ENCODE measurements at places on chromosomes 13 and 19.
A peak's percentile ranks its signal among the peaks of the same experiment; 100 is the strongest.

DNA sequence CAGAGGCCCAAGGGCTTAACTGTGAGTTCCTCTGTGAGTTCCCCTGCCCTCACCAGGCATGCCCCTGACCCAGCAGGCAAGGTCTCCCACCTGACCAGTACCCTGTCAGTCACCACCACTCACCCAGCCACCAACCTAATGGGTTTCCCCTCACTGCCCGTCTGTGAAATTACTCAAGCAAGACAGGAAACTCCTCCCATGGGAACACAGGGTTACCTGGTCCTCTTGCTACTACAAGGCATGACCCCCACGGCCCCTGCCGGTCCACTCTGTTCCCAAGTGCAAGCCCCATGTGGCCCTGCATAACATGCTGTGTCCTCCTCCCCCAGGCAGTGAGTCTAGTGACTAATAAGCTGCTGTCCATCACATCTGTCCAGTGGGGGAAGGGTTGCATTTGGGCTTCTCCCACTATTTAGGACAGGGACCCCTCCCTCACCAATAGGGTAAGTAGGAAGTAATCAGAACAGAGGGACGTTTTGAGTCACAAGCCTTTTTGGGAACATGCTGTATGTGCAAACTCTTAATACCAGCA, 8.0 kb upstream of the DHRS12 start:
- DNase-seq, result no peak

- DNase-seq, result no peak
Observed at GRCh38 chr19:12224676-12225075, 61.8 kb downstream of the ZNF136 start.

DNA sequence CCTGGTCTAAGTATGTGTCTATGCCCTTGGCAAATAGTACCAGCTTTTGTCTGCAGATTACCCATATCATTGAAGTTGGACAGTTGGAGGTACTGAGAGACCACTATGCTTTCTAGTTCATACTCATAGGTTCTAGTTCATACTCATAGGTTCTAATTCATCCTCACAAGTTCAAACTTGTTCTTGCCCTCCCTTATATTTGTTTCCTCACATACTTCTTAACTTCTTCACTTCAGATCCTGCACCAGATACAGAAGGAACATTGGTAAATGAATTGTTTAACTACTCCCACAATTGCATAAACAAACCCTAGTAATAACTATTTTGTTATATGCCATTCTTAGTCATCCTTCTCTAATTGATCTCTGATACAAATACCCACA, 172.2 kb downstream of the SLITRK1 start:
- DNase-seq, result no peak

DNA sequence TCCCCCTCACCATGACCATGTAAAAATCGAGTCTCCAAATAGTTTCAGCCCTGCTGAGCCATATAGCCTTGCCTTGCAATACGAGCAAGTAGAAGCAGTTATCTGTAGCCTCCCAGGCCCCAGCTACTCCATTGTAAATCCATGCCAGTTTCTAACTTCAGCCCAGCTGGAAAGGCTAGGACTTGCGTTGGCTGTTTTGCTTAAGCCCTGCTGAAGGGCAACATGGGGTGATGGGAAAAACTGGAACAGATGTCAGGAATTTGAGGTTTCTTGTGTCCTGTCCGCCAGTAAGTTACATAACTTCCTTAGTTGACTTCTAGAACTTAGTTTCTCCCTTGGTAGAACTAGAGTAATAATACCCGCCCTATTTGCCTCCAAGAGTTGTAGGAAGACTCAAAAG, 216.0 kb upstream of the SERP2 start:
- no peak for DNase-seq

GRCh38 chr13:40536443-40537113, 129.9 kb downstream of the FOXO1 start:
- DNase-seq, result peak; percentile 74

DNA sequence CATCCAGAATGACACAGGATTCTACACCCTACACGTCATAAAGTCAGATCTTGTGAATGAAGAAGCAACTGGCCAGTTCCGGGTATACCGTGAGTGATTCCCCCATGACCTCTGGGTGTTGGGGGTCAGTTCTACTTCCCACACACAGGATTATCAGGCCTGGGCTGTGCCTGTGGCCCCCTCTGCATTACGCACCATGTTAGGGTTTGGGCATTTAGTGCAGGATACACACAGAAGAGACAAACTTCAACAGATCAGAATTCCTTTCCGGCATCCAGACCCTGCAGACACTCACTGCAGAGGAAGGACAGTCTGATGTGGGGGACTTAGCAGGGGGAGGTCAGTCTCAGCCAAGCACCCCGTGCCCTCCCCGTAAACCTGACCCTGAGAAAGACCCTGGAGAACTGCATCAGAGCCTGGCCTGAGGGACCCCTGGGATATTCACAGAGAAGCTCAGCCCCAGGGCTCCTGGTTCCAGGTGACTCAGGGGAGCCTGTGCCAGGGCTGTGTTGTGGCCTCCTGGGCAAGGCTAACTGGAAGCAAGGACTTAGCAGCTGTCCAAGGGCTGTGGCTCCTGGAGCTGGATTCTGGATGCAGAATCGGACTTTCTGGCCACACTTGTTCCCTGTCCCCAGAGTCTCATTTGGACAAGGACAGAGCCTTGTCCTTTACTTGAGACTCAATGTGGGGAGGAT, 1.7 kb downstream of the CEACAM5 start:
- DNase-seq, result no peak

GRCh38 chr13:41916173-41916954, 44.5 kb downstream of the VWA8 start:
- no peak for DNase-seq

DNA sequence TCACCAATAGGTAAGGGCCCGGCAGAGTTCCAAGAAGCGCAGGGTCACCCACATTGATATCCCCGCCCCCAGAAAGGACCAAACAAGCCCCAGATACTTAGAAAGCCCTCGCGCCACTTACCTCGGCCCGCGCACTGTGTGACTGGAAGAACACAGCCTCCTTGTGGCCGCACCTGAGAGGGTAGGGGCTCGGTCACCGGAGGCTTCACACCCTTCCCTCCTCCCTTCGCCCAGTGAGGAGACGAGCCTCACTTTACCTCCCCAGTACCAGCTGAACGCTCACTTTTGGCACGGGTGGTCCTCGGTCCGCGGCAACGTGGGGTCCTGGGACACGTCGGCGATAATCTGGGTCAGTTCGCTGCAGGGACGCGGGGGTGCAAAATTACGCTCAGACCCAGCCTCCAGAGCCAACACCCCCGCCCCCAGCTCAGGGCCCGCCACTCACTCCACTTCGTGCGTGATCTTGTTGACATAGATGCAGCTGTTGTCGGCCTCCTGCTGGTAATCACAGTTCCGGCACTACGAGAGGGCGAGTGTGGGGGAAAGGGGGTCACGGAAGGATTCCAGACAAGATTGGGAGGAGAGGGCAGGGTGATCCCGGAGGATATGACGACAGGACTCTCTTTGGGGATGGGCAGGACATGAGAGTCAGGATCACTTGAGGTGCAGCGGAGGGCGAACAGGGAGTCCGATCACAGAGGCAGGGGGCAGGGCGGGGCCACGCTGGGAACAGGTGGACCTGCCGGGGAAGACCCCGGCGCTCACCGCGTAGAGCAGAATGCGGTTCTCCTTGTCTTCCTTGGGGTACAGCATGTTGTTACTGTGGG, 568 bp downstream of the POLR2I start:
- peak; percentile 32 for DNase-seq

DNA sequence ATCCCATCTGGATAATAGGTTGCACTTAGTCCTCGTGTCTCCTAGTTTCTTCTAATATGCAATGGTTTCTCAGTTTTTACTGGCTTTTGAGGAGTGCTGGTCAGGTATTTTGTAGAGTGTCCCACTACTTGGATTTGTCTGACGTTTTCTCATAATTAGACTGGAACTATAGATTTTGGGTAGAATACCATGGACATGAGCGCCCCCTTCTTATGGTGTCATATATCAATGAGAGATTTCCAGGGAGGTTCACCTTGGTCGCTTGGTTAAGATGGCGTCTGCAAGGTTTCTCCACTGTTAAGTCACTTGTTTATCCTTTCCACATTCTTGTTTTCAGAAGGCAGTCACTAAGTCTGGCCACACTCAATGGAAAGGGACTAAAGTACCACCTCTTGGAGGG, 6.7 kb downstream of the SOHLH2 start:
- no peak for DNase-seq

DNA sequence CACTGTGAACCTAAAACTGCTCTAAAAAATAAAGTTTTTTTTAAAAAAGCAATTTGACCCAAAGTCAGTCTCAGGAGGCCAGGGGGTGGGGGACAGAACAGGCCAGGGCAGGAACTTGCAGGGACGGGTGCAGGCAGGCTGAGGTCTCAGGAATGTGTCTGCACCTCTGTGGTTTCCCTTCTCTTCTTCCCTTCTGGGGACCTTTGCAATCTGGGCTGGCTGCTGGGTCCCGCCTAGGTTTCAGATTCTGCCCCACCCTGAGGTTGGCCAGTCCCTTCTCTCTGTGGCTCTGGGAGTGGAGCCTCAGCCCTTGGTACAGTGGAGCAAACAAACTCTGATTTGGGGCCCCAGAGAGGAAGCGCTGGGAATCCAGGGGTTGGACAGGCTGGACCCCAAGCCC, 5.3 kb upstream of the F2RL3 start:
- no peak for DNase-seq

DNA sequence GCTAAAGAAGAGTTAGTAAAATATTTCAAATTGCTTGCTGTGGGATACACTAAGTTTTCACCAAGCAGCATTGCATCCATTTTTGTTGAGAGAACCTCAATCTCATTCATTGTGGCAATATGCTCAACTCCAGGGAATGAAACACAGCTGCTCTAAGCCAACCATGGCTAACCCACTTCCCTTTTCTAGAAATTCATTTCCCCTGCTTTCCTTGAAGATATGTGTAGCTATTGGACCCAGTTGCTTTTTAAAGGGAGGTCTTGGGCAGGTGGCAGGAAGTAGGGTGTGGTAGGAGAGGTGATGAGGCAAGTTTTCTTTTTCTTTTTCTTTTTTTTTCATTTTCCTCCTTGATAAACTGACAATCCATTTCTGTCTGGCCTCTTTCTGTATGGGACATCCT, 452.2 kb downstream of the FGF14 start:
- DNase-seq, result peak; percentile 68

DNA sequence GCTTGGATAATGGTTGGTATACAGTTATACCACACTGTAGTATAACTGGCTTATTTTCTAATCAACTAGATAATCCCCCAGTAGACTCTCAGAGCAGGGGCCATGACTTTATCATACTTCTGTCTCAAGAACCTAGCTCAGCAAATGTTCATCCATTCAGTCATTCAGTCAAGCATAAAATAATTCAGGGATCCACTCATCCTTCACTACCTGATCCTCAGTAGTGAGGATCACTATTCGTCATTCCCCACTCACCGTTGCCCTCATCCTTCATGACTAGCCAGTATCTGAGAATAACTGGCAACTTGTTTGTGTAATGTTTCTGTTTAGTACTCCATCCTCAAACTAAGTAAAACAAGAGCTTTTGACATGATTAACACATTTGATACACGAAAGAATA, 77.6 kb downstream of the TSC22D1 start:
- no peak for DNase-seq

DNA sequence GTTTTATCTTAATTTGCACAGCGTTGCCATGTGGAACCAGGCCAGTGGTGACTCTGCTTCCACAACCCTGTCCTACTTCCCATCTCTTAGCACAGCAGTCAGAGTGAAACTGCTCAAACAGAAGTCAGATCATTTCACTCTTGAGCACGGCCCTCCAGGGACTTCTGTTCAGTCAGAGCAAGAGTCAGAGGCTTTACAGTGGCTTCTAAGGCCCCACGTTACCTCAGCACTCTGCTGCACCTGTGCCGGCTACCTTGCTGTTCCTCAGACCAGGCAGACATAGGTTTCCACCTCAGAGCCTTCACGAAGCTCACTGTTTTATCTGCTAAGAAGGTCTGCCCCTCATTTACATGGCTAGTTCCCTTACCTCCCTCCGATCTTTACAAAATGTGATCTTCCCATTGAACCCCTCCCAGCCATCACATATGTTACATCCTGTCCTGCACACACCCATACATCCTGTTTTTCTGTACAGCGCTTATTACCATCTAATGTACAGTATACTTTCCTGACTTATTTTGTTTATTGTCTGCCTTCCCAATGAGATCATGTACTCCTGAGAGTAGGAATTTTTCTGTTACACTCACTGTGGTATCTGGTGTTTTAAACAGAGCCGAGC, 41.6 kb downstream of the TM9SF2 start:
- no peak for DNase-seq

GRCh38 chr19:45901912-45902650, at the start of gene MYPOP:
Gene MYPOP, minus strand, starts transcription at chr19:45902613. Its CDS starts 840 bp downstream, at chr19:45901773.
- DNase-seq, result peak; percentile 16

GRCh38 chr13:47611664-47612288, 389.3 kb downstream of the SUCLA2 start:
- no peak for DNase-seq

DNA sequence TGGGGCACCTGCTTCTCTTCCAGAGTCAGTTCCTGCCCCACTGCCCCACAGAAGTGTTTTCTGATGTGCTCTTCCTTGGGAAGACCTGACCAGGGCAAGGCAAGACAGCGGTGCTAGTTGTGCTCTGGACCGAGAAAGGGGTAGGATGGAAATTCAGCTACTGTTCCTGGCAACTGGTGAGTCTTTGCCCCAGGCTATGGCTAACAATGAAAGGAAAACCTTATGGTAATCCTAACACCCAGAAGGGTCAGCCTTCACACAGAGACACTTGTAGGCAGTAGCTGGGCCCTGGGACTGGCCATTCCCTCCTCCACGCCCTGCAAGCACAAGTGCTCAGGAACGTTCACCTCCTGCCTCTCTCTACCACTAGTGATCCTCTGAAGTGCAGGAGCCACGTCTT, 9.6 kb upstream of the CYSLTR2 start:
- no peak for DNase-seq

GRCh38 chr13:44843403-44843802, 145.9 kb downstream of the NUFIP1 start:
- DNase-seq, result no peak

DNA sequence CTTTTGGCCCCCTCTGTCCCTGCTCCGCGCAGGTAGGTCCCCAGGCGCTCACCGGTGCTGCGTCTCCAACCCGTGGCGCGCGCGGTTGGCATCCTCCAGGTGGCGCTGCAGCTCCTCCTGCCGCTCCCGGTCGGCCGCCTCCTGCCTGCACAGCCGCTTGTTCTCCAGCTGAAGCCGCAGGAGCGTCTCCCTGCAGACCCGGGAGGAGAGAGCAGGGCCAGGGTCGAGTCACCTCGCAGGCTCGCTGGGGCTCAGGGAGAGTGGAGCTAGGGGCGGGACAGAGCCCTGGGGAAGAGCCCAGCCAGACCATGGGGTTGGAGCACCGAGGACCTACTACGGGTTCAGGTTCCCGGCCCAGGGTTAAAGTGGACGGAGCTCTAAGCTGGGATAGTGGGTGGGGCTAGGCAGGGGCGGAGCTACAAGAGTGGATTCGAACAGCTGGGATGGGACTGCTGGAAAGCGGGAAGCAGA, 9.3 kb downstream of the HOOK2 start:
- no peak for DNase-seq
